Osteoblast (primary cell): ENCODE measurements at places on chromosomes 1 and 21. TPM values are rescaled to one million over a fixed set of nuclear protein-coding genes. Genes with fewer than 3 reads are reported as not detected.

The UBL4B gene
- total RNA-seq, result 1.1 and 1.8 TPM in 2 replicates

The FAM163A gene
- total RNA-seq, result not detected in 2 replicates

The KCNJ15 gene
- 10.0 and 10.1 TPM in 2 replicates for total RNA-seq

The C1orf56 gene
- 4.4 and 5.4 TPM in 2 replicates for total RNA-seq

The LCE2A gene
- not detected in 2 replicates for total RNA-seq

The MROH9 gene
- under 0.01 and 0.88 TPM in 2 replicates for total RNA-seq

The HAO2 gene
- not detected in 2 replicates for total RNA-seq

The C1QA gene
- total RNA-seq, result 1.1 TPM in 1 of 2 replicates, not detected in the other

GRCh38 chr1:86751923-86752322, 47.5 kb downstream of the SH3GLB1 start:
- no peak for DNase-seq
- no peaks in the 10 kb centered on the region for H3K36me3 ChIP-seq
- H3K4me1 ChIP-seq, result peaks cover 5% of the 10 kb centered on the region
- no peak overlapping the region for H3K4me3 ChIP-seq

DNA sequence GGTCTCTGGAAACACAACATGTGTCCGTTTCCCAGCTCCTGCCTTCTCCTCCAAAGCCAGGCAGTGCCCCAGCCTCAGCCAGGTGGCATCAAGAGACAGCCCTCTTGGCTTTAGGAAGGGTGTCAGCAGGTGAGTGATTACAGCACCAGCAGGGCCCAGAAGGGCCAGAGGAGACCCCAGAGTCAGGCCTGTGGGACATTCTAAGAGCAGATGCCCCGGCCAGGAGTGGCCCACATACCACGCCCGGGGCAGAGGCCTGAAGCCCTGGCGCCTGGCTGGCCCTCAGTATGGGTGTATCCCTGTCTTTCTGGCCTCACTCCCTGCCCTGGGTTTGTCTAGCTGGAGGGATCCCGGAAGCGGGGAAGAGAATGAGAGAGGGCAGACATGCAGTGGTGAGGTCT, 109.2 kb downstream of the CASZ1 start:
- no peak for DNase-seq
- no peak overlapping the region for H3K4me3 ChIP-seq
- H3K4me1 ChIP-seq, result peaks cover 21% of the 10 kb centered on the region
- H3K36me3 ChIP-seq, result no peaks in the 10 kb centered on the region
- no peak overlapping the region for H3K27ac ChIP-seq

GRCh38 chr21:29078869-29079767, 5.7 kb upstream of the CCT8 start:
- H3K27ac ChIP-seq, result no peak overlapping the region
- H3K4me1 ChIP-seq, result no peaks in the 10 kb centered on the region
- H3K27me3 ChIP-seq, result no peaks in the 10 kb centered on the region
- no peaks in the 10 kb centered on the region for H3K36me3 ChIP-seq
- DNase-seq, result no peak
- H3K4me3 ChIP-seq, result no peak overlapping the region

DNA sequence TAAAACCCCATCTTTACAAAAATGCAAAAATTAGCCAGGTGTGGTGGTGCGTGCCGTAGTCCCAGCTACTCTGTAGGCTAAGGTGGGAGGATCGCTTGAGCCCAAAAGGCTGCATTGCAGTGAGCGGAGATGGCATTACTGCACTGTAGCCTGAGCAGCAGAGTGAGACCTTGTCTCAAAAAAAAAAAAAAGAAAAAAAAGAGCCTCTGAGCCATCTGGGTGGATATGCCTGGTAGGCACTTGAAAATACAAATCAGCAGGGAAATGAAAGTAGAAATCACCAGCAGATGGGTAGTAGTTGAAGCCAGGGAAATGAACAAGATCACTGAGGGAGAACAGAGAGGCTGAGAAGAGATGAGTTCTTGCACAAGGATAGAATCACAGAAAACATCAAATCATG, 131.0 kb upstream of the HMCN1 start:
- no peaks in the 10 kb centered on the region for H3K36me3 ChIP-seq
- H3K27ac ChIP-seq, result no peak overlapping the region
- no peaks in the 10 kb centered on the region for H3K4me1 ChIP-seq
- no peaks in the 10 kb centered on the region for H3K27me3 ChIP-seq
- H3K4me3 ChIP-seq, result no peak overlapping the region

GRCh38 chr1:4571263-4571662, 83.1 kb upstream of the AJAP1 start:
- no peak overlapping the region for H3K27ac ChIP-seq
- H3K27me3 ChIP-seq, result no peaks in the 10 kb centered on the region
- DNase-seq, result no peak
- no peak overlapping the region for H3K4me3 ChIP-seq
- no peaks in the 10 kb centered on the region for H3K4me1 ChIP-seq

DNA sequence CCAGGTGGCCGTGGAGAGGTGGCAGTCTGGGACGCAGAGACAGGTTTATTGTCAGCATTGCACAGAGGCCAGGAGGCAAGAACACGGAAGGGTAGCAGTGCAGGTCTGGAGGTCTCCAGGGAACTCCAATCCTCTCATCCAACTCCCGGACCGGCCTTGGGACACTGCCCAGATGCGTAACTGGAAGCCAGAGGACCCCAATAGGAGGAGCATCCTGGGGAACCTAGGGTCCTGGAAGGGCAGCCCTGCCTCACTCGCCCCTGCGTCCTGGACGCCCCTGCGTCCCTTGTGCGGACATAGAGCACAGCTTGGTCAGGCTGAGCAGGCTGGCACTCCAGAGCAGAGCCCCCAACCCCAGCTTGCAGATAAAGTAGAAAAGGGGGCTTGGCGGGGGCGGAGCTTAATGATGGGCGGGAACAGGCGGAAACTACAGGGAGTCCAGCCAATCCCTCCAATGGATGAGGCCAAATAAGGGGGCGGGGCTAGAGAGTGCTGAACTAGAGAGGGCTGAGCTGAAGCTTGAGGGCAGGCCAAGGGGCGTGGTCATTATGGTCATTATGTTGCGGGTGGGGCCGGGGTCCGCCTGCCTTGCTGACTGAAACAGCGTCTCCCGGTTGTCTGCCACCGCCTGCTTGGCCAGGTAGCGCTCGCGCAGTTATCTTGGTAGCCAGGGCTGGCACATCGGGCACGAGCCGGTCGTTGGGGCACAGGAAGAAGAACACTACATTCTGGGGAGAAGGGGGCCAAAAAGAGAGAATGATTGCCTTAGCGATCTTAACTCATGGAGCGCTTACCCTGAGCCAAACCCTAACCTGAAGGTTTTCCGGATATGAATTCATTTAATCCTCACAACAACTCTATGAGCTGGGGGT, 3.7 kb upstream of the ARHGEF19 start:
- no peak overlapping the region for H3K27ac ChIP-seq
- H3K4me1 ChIP-seq, result peaks cover 10% of the 10 kb centered on the region
- DNase-seq, result peak; percentile 86
- peak overlapping the region; percentile 71 for H3K4me3 ChIP-seq
- H3K27me3 ChIP-seq, result no peaks in the 10 kb centered on the region
- H3K36me3 ChIP-seq, result no peaks in the 10 kb centered on the region

- H3K36me3 ChIP-seq, result no peaks in the 10 kb centered on the region
- H3K27ac ChIP-seq, result no peak overlapping the region
- no peaks in the 10 kb centered on the region for H3K27me3 ChIP-seq
- H3K4me1 ChIP-seq, result no peaks in the 10 kb centered on the region
These were observed 1.9 kb downstream of the LY9 start for GRCh38 chr1:160797861-160798273.

DNA sequence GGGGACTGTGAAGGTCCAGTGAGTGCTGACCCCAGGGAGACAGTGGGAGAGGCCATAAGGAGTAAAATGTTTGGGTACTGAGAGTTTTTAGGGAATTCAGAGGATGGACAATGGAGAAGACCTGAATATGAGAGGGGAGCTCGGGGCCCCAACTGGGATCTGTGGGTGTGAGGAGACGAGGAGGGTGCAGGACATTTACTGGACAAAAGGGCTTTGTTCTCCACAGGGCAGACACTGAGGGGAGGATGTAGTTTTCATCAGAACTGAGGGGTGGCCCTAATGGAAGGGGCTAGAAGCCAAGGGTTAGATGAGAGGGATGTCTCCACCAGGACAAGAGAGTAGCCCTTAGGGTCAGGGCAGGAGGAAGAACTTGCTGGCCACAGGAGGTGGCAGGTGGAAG, 30.0 kb downstream of the TMCC2 start:
- H3K4me1 ChIP-seq, result peaks cover 34% of the 10 kb centered on the region
- peak; percentile 32 for DNase-seq
- H3K27me3 ChIP-seq, result no peaks in the 10 kb centered on the region
- H3K36me3 ChIP-seq, result no peaks in the 10 kb centered on the region
- no peak overlapping the region for H3K4me3 ChIP-seq
- H3K27ac ChIP-seq, result peak overlapping the region; percentile 96

- peaks cover 3% of the 10 kb centered on the region for H3K27me3 ChIP-seq
- no peak for DNase-seq
- H3K36me3 ChIP-seq, result no peaks in the 10 kb centered on the region
- H3K4me1 ChIP-seq, result no peaks in the 10 kb centered on the region
- H3K4me3 ChIP-seq, result no peak overlapping the region
These were observed 57.4 kb upstream of the CAMK1G start for GRCh38 chr1:209526137-209526536.

DNA sequence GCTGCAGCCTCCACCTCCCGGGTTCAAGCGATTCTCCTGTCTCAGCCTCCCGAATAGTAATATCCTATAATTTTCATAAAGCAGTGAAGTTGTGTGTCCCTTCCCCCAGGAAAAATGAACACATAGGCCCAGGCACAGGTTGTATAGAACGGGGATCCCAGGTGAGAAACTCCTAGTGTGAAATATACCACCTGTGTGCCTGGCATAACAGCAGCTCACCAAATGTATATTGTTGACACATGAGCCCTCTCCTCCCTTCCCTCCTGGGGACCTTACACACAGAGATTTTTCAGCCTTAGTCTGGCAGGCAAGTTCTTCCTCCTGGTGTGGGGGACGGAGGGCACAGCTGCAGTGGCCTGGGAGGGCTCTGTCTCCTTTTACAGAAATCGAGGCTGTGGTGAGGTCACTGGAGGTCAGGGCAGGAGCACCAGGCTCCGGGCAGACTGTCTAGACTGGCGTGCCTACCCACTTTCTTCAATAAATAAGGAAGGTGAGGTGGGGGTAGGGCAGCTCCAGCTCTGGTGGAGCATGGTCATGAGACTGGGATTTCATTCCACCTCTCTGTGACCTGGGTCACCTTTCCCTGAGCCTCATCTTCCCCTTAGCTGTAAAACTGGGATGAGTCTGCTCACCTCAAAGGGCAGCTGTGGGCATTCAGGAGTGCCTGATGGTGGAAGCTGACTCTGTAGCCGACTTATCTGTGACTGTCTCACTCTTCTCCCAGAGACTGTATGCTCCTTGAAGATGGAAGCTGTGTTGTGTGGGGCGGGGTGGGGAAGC, 14.3 kb downstream of the RCC1 start:
- DNase-seq, result peak; percentile 47
- H3K36me3 ChIP-seq, result peaks cover 9% of the 10 kb centered on the region
- no peak overlapping the region for H3K4me3 ChIP-seq
- no peaks in the 10 kb centered on the region for H3K27me3 ChIP-seq

DNA sequence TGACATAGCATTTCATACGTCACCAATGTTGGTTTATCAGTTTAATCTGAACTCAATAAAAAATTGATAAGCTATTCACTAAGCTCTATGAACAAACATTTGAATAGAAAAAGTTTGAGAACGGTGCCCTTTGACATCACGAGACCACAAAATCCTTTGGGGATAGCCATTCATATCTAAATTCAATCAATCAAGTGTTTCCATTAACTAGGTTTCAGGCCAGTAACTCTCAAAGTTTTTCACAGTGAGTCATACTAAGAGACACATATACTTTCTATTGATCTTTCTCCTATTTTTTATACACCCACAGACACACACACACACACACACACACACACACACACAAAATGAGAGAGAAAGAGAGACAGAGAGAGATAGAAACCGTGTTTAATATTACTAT, 235.4 kb upstream of the SNX7 start:
- no peaks in the 10 kb centered on the region for H3K4me1 ChIP-seq
- H3K27ac ChIP-seq, result no peak overlapping the region
- H3K27me3 ChIP-seq, result no peaks in the 10 kb centered on the region
- DNase-seq, result no peak

DNA sequence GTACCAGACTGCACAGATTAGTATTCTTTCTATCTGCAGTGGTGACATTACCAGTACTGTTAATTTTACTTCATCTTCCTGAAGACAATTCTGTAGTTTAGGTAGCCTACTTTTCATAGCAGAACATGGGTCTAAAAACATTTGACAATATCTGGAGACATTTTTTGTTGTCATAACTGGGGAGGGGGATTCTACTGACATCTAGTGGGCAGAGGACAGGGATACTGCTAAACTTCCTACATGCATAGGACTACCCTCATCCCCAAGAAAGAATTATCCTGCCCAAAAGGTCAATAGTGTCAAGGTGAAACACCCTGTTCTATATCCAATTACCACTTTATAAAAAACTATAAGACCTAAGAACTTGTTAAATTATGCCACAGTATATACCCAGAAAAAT, 3.4 kb upstream of the ARHGAP29 start:
- H3K27me3 ChIP-seq, result no peaks in the 10 kb centered on the region
- peaks cover 30% of the 10 kb centered on the region for H3K4me1 ChIP-seq
- no peak overlapping the region for H3K4me3 ChIP-seq
- H3K27ac ChIP-seq, result no peak overlapping the region
